ENCODE measurements at places on chromosomes 7 and 10.
A peak's percentile ranks its signal among the peaks of the same experiment; 100 is the strongest.

GRCh38 chr7:50766106-50766848 is 16.4 kb downstream of the GRB10 start:
- no peak for DNase-seq

- DNase-seq, result peak; percentile 67
Observed at GRCh38 chr10:58330431-58330830, 4.4 kb upstream of the UBE2D1 start.

GRCh38 chr10:11232222-11232961 is 214.7 kb downstream of the CELF2 start:
- no peak for DNase-seq

DNA sequence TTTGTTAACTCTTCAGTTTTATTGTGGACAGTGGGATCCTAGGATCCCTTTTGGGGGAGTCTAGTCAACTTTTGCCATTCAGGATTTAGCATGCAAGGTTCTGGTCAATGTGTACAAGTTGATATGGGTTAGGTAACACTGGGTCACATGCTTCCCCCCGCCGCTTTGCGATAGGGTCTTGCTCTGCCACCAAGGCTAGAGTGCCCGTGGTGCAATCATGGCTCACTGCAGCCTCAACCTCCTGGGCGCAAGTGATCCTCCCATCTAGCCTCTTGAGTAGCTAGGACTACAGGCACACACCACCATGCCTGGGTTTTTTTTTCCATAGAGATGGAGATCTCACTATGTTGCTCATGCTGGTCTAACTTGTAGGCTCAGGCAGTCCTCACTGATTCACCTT is 3.2 kb upstream of the CSGALNACT2 start:
- DNase-seq, result no peak

GRCh38 chr10:119942973-119943372 is 50.4 kb downstream of the SEC23IP start:
- no peak for DNase-seq

DNA sequence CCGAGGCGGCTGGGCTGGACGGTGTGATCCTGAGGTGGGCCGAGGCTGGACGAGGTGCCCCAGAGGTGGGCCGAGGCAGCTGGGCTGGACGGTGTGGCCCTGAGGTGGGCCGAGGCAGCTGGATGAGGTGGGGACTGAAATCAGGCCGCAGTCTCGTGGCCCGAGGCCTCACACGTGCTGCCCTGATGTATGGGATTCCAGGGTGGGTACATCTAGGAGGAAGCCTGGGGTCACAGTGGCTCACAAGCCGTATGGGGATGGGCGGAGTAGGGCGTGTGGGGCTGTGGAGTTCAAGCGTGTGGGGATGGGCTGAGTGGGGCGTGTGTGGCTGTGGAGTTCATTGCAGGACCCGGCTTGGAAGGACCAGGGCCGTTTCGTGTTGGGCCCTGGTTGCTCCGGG is 12.5 kb upstream of the NKX6-2 start:
- DNase-seq, result no peak

DNA sequence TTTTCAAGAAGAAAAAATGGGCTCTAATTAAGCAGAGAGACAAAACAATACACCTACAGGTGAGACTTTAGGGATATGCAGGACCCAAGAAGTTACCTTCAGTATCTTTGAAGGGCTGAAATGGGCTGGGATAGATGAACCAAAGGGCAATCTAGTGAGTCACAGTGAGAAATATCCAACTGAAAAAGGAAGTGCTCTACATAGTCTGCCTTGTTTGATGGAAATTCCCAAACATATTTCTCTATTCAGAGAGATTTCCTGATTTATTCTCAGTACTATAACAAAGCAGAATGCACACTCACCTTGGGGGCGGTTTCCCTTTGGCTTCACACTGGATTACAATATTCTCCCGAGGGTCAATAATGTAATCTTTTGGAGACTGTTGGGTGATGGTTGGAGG is 104.1 kb upstream of the LAMB4 start:
- DNase-seq, result peak; percentile 34
